ENCODE measurements at places on chromosomes 11 and 22.
A peak's percentile ranks its signal among the peaks of the same experiment; 100 is the strongest.

DNA sequence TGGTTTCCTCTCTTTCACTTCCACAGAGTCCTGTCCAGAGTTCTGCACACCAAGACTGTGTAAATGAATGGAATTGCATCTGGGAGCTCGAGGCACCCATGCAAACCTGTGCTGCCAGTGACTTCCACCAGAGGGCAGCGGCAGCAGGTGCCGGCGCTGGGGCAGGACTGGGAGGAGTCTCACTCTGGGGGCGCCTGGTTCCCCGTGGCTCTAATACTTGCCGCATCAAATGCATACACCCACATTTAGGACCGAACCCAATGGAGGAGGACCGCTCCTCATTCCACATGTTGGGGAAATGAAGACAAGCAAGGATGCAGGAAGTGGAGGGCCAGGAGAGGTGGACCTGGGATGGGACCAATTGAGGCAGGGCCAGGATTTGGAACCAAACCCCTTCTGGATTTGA is 1.1 kb upstream of the CD6 start:
- DNase-seq = peak; percentile 82

DNA sequence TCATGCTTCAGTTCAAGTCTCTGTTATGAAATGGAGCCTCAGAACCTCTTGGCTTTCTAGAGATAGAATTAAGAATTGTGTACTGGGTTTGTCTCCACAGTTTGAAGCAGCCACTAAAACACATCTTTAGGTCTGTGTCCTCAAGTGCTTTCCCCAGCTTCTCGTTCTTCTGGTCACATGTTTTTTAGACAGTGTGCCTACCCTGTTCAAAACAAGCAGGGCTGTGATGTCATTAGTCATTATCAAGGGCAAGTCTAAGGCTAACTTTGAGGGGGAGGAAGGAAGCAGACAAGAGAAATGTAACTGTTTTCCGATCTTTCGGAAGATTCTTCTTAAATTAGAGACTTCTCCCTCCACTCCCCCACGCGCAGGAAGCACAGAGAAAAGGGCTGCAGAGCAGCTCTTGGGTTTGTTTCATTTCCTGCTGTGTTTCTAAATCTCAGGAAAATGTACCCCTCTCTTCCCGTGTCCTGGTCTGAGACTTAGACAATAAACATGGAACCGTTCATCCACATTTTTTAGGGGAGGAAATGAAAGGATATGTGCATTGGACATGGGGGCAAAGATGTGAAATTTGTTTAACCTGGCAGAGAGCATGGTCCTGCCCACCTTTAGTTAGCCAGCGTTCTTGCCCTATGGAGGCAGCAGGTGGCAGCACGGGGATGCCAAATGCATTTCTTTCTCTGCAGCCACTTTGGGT is 3.1 kb downstream of the AKIP1 start:
- peak; percentile 43 for DNase-seq

DNA sequence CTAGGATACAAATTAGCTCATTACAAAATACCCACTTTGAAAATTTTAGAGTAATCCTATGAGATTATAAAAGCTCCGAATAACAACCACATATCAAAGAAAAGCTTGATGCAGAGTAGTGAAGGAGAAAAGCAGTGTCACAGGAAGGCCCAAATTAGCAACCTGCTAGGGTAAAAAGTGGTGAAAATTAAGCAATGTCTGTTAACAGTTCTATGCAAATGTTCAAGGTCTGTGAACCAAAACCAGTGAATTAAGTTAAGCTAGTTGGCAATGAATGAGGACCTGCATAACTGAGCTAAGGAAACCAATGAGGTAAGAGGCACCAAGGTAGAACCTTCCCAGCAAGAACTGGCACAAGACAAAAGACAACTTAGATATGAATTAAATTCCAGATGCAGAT is 29.6 kb downstream of the PRDM10 start:
- no peak for DNase-seq

DNA sequence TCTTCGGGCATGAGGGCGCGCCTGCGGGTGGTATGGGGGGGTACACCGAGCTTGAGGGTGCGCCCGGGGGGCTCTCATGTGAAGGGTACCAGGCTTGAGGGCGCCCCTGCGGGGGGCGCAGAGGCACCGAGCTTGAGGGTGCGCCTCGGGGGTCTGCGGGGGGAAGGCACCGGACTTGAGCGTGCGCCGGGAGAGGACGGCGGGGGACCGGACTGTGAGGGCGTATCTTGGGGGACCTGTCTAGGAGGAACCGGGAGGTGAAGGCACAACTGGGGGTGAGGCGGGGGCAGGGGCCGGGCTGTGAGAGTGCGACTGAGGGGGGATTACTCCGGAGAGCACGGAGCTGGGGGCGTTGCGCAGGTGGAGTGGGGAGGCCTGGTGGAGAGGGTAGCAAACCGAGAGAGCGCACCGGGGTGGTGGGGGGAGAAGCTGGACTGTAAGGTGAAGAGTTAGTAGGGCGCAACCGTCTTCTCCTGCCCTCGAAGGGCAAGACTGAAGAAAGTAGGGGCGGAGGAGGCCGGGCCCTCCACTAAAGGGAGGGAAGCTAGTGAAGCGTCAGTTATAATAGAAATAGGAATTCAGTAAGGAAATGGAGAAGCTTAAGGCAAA is 1.1 kb upstream of the DDX6 start:
- peak; percentile 23 for DNase-seq

DNA sequence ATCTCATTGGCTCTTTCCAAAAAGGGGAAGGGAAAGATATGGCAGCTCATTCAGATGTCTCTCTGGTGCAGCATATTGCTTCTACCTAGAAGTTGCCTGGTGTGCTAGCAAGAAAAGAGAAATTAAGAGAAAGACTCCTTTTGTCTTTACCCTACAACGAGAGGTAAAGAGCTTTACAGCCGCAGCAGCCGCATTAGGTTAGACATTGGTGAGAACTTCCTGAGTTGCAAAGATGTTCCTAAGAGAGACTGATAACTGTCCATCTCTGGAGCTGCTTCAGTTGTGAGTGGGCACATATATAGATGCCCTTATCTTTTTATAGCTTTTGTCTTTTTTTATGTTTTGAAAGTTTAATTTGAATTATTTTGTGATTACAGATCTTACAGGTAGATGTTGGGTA is 80.8 kb upstream of the NNMT start:
- DNase-seq = no peak

DNA sequence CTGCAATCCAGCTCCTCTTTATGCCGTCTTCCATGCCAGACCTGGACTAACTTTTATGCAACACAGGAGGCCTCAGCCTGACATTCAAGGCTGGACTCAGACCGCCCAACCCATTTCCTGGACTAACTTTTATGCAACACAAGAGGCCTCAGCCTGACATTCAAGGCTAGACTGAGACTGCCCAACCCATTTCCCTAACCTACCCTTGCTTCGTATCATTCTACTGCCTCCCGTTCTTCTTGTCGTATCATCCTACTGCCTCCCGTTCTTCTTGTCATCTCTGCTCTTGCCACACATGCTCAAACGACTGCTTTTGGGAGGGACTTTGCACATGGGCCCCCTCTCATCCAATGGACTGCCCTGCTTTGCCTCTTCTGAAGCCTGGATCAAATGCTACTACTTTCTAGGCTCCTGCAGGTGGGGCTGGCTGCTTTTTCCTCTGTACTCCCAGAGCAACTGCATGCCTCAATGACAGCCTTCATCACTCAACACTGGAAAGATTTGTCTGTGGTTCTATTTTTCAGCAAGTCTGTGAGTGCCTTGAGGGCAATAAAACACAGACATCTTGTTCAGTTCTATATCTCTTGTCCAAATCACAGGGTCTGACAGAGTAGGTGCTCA is 7.8 kb downstream of the TBC1D10A start:
- DNase-seq = no peak

GRCh38 chr11:83011333-83012167 is 60.1 kb downstream of the RAB30 start:
- no peak for DNase-seq
